Caco-2 (cell line): ENCODE measurements at places on chromosomes 11 and 22. TPM values are rescaled to one million over a fixed set of nuclear protein-coding genes. Genes with fewer than 3 reads are reported as not detected.

GRCh38 chr11:64802370-64803157 is 450 bp downstream of the MAP4K2 start:
- H3K36me3 ChIP-seq = peaks cover 2% of the 10 kb centered on the region; the same call in 1 of the 2 replicates
- H3K4me3 ChIP-seq = peak overlapping the region; percentile 75
- no peaks in the 10 kb centered on the region for H3K27me3 ChIP-seq
- no peak for DNase-seq

DNA sequence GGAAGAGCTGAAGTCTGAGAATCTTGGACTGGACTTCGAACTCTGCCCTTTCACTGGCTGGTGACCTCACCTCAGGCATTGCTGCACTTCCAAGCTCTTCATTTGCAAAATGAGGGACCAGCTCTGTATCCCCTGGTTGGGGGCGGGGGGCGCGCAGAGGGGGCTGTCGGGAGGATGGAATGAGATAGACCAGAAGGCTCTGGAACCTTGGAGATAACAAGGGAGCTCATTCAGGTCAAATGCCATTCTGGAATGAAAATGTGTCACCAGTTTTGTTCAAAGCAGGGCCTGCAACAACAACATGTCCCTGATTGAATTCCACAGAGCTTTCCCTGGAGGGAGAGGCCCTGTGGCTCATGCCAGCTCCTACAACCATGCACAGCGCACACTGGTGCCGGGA is 370.5 kb downstream of the MN1 start:
- no peaks in the 10 kb centered on the region for H3K27me3 ChIP-seq
- no peak for DNase-seq
- peaks cover 10% of the 10 kb centered on the region for H3K4me1 ChIP-seq
- H3K27ac ChIP-seq = no peak overlapping the region
- H3K4me3 ChIP-seq = no peak overlapping the region
- H3K36me3 ChIP-seq = no peaks in the 10 kb centered on the region

CBLIF gene
- not detected in 2 replicates for total RNA-seq

- H3K4me3 ChIP-seq = no peak overlapping the region
- no peak for DNase-seq
- H3K27ac ChIP-seq = no peak overlapping the region
- H3K27me3 ChIP-seq = no peaks in the 10 kb centered on the region
Measured at GRCh38 chr11:120389693-120390584, 53.7 kb downstream of the ARHGEF12 start.

TRIM44 gene
- total RNA-seq = 74.6 and 81.4 TPM in 2 replicates

DNA sequence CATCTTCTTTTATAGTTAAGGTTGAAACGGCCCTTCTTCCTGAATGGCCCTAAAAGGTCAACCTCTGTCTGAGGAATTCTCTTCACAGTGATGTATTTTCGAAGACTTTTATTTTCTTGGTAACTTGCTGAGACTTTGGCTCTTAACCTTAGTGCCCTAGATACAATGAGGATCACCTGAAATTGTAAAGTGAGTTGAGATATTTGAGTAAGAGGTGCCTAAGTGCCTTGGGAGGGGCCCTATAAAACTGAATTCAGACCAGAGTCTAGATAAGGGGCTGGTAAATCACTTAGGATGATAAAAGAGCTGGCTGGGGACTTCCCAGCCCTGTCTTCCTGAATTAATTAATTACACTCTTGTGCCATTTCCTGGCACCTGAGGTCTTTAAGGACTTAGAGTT is 505.6 kb upstream of the KIRREL3 start:
- DNase-seq = no peak
- H3K27me3 ChIP-seq = no peaks in the 10 kb centered on the region
- H3K36me3 ChIP-seq = no peaks in the 10 kb centered on the region

DNA sequence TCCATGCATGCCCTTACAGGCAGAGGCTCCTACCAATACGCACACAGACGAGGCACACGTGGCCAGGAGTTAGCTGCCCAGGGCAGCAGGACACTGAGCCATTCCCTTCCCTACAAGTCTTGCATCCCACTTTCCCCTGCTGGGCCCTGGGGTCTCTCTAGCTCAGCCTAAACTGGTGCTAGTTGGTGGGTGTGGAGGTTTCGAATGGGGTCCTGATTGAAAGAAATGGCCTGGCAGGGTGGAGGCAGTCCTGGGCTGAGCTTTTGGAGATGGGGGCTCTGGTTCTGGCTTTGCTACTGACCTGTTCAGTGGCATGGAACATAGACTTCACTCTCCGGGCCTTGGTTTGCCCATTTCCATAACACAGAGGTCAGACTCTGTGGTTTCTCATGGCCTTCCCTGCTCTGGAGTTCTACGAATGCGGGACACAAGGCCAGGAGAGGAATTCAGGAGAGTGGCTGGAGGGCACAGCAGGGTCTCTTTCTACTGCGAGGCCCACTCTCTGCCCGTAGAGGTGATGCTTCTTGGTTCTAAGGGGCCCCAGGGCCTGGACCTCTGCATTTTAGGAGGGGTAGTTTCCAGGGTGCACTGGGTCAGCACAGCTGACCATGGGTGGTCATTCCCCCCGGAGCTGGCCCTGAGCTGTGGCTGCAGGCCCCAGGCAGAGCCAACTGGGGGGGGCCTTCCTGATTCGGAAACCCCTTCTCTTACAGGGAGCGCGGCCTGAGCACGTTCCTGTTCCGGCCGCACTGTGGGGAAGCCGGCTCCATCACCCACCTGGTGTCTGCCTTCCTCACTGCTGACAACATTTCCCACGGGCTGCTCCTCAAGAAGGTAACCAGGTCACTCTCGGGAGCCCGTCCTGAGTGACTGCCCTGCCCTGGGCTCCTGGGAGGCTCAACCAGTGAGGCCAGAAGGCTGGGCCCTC is 40.0 kb downstream of the RNF141 start:
- no peak overlapping the region for H3K27ac ChIP-seq
- no peak for DNase-seq
- H3K4me1 ChIP-seq = no peaks in the 10 kb centered on the region
- H3K4me3 ChIP-seq = no peak overlapping the region
- no peaks in the 10 kb centered on the region for H3K36me3 ChIP-seq

ARHGEF17 gene
- 77.9 and 78.1 TPM in 2 replicates for total RNA-seq

GRCh38 chr11:47986742-47987141 is 6.4 kb downstream of the PTPRJ start:
- H3K27me3 ChIP-seq = no peaks in the 10 kb centered on the region
- peaks cover 1% of the 10 kb centered on the region; the same call in 1 of the 2 replicates for H3K36me3 ChIP-seq
- H3K4me3 ChIP-seq = no peak overlapping the region
- H3K4me1 ChIP-seq = peaks cover 24% of the 10 kb centered on the region
- no peak for DNase-seq

DNA sequence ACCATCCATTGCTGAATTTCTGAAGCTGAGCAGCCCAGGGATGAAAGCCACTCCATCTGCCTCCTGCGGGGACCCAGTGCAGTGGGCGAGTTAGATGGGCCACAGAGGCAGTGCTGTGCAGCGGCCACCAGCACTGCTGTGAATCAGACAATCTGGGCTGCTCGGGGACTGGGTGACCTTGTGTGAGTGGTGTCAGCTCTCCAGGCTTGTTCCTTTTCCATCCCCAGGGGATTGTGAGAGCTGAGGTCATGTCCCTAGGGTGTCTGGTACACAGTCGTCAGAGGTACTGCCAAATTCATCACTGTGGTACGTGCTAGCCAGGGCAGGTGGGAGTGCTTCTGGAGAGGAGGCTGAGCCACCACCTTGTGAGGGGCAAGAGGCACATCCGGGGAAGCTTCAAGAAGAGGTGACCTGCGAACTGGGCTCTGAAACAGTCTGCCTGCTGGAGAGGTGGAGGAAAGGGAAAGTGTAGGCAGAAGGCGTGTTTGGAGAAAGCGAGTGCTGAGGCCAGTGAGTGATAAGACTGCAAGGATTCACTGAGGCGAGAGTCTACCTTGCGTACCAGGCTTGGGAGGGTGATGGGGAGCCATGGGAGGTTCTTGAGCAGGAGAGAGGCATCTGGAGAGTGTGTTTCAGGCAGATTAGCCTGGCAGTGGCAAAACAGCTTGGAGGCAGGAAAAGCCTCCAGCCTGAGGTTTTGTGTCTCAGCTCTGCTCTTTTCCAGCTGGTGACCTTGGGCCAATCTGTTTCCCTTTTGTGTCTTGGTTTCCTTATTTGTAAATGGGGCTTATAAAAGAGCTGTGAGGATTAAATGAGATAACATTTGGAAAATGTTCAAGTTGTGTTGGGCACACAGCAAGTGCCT is 22.7 kb downstream of the CACNA1I start:
- peaks cover 8% of the 10 kb centered on the region for H3K4me1 ChIP-seq
- H3K27ac ChIP-seq = no peak overlapping the region
- H3K4me3 ChIP-seq = no peak overlapping the region
- H3K36me3 ChIP-seq = no peaks in the 10 kb centered on the region

GRCh38 chr22:30816413-30816812 is 121.7 kb downstream of the OSBP2 start:
- H3K36me3 ChIP-seq = no peaks in the 10 kb centered on the region
- H3K4me1 ChIP-seq = no peaks in the 10 kb centered on the region
- no peak overlapping the region for H3K4me3 ChIP-seq
- H3K27me3 ChIP-seq = no peaks in the 10 kb centered on the region

DNA sequence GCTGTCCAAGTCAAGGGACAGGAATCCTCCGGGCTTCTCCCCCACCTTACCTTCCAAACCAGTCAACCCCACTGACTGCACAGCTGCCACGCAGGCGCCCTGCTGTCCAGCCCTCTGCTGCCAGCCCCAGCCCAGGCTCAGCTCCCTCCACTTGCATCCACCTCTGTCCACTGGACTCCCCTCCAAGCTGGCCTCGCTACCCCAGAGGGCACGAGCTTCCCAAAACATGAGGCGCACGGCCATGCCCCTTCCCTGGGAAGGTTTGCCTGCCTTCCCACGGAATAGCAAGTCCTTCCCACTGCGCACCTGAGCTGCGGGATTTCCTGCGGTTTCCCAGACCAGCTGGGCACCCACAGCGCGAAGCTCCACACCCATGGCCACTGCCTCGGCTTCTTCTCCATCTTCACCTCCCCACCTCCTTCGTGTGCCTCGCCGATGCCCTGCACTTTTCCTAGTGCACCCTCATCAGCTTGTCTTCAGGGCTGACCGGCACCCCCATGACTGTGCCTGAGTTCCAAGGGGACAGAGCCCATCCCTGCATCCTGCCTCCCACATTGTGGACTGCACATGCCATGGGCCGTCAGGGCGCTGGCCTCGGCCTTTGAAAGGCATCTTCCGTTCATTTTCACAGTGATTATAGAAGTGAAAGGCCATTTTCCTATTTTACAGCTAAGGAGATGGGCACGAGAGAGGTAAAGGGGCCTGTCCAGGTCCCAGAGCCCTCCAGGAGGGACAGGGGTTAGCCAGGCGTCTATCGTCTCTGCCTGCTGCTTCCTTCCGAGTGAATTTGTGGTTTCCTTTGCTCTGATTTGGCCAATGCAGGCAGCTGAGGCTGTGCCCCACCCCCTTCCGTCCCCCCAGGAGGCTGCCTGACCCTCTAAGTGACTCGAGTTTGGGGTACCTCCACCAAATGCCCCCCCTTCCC is 16.4 kb downstream of the IFITM10 start:
- no peaks in the 10 kb centered on the region for H3K36me3 ChIP-seq
- no peaks in the 10 kb centered on the region; the same call in 1 of the 2 replicates for H3K27me3 ChIP-seq
- H3K4me1 ChIP-seq = no peaks in the 10 kb centered on the region
- no peak for DNase-seq
